Hypothalamus (tissue), 51 donors: ENCODE measurements at places on chromosomes 11 and 22.

GRCh38 chr22:36839356-36840073 is 21.3 kb upstream of the NCF4 start:
- no peak for DNase-seq

DNA sequence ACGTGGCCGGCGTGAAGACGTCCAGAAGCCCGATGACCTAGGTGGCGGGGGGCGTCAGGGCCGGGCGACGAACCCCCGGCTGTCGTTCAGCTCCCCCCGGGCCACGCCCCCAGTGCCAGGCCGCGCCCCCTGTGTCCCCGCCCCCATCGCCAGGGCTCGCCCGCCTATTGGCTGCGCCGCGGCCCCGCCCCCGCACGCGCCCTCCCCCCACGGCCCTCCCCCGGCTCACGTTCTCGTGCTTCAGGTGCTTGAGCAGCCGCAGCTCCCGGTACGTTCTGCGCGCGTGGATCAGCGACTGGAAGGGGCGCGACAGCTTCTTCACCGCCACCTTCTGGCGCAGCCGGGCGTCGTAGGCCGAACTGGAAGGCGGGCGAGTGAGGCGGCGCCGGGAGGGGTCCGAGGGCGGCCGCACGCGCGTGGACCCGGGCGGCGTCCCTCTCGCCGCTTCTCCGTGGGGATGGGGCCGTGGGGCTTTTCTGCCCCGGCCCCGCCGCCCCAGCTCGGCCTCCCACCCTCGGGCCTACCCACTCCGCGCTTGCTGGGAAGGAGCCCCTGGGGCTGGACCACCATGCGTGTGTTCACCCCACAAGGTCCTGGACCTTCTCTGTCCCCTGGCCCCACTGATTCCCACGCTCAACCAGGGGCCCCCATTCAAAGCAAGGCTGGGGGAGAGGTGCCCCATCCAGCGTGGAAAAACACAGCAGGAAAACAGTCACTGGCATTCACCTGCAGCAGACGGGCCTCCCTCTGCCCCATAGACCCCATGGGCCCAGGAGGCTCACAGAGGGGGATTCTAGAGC is 2.4 kb downstream of the MAPK11 start:
- DNase-seq, result peak; percentile 45

- DNase-seq, result peak; percentile 75
These were observed 101.8 kb downstream of the BCR start for GRCh38 chr22:23282089-23282501.

- DNase-seq, result no peak
These were observed 981.3 kb downstream of the OPCML start for GRCh38 chr11:132551016-132551415.

GRCh38 chr22:26781596-26781995 is 124.2 kb downstream of the MIAT start:
- no peak for DNase-seq

DNA sequence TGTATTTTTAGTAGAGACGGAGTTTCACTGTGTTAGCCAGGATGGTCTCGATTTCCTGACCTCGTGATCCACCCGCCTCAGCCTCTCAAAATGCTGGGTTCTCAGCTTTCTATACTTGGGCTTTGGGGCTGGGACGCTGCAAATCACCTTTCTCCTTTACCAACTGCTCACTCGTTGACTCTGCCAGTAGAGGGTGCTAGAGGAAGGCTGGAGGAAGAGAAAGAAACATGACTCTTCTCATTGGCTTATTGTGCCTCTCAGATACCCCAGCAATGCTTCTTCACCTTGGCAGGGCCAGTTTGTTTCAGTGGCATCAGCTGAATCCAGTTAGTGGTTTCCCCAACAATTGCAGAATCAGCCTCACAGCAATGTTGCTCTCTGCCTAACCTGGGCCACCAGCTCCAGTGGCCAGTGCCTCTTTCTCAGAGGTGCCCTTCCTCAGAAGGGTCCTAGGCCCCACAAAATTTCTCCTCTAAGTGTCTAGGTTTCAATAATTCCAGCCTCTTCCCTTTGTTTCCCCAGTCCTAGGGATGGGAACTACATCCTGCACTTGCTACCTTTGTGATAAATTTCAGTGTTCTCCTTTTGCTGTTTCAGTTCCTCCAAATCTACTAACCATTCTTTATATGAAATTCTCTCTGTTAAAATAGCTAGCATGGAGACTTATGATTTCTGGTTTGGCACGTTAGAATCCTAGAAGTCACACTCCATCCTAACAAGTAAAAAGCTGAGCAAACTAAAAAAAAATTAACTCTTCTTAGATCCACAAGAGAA is 71.5 kb upstream of the VSTM5 start:
- no peak for DNase-seq

DNA sequence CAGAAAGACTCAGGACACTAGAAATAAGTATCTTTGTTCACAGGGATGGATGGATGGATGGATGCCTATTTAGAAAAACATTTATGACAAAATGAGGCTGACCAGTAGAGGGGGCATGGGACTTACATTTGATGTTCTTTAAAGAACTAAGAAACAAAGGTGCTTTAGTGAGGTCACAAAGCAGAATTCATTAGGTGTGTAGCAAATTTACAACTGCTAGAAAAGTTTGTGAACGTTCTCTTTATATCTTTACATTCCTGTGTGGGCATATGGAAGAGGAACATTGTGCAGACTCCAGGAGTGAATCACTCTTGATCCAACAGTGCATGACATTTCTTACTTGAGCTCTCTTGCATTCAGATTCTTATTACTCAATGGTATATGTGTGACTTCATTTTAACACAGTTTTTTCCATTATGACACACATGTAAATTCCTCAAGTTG is 15.8 kb upstream of the SIK2 start:
- no peak for DNase-seq

- no peak for DNase-seq
These were observed 98.9 kb downstream of the TRAF6 start for GRCh38 chr11:36411202-36411640.

GRCh38 chr22:16955678-16956210 is 52.3 kb downstream of the GAB4 start:
- DNase-seq, result no peak

DNA sequence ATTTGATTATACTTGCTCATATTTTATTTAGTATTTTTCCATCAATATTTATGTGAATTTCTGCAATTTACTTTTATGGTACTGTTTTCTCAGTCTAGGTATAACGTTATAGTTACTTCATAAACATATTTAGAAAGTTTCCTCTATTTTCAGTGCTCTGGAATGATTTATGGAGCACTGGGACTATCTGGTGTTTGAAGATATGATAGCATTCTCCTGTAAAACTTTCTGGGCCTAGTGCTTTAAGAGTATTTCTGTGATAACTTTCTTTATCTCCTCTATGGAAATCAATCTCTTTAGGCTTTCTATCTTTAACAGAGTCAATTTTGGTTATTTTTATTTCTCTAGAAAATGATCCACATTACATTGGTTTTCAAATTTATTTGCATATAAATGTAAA is 85.1 kb downstream of the SOX6 start:
- DNase-seq, result no peak

- no peak for DNase-seq
These were observed 8.2 kb downstream of the PDGFB start for GRCh38 chr22:39236321-39237317.

DNA sequence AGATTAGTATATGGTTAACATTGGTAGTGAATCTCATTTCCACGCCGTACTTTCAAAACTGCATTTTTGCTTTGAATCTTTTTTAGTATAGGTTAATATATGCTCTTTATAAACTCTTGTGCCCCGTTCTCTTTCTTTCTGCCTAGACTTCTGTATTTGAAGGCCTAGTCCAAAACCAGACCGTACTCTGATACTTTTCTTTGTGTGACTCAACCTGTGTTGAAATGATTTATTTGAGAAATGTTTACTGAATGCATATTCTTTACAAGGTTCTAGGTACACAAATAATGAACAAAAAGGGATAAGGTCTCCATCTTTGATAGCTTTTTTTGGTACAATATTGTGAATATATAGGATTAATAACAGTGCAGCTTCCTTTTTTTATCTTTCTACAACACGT is 68.3 kb downstream of the HIPK3 start:
- no peak for DNase-seq

- peak; percentile 37 for DNase-seq
These were observed 12.5 kb downstream of the L3MBTL2 start for GRCh38 chr22:41217553-41218157.

DNA sequence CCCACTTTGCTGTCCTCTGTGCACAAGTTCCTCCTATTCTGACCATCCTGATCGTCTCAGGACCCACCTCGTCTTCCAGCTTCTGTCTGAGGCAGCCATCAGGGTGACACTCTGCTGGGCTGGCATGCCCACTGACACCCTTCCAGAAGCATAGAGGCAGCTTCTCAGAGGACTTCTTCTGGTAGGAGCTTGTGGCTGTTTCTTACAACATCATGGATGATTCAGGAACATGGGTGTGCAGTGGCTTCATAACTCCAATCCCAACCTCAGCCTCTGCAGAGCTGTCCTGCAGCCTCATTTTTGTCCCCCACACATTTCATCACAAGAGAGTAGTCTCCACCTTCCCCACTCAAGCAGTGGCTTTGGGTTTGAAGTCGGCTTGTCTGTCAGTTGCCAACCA is 20.9 kb upstream of the CTR9 start:
- no peak for DNase-seq

DNA sequence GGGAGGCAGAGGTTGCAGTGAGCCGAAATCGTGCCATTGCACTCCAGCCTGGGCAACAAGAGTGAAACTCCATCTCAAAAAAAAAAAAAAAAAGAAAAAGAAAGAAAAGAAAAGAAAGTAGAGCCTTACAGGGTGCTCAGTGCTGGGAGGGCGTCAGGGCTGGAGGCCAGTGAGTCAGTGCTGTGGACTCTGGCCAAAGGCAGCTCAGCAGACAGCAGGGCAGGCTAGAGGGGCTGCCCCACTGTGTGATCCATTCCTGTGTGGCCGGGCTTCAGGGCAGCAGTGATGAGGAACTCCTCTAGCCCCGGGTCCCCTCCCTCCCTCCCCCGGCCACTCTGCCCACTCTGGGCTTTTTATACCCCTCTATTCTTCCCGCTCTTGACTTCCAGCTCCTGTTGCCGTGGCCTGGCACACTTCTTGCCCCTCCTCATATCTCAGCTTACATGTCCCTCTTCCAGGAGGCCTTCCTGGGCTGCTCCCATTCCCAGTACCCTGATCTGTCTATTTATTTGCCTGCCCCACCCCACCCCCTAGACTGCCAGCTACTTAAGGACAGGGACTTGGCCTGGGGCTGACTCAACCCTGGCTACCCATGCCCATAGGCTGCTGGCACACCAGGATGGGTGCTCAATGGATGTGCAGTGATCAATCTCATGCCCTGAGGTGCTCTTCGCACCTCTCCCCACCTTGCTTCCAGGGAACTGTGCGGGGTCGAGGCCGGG is 10.1 kb downstream of the SYT12 start:
- no peak for DNase-seq

DNA sequence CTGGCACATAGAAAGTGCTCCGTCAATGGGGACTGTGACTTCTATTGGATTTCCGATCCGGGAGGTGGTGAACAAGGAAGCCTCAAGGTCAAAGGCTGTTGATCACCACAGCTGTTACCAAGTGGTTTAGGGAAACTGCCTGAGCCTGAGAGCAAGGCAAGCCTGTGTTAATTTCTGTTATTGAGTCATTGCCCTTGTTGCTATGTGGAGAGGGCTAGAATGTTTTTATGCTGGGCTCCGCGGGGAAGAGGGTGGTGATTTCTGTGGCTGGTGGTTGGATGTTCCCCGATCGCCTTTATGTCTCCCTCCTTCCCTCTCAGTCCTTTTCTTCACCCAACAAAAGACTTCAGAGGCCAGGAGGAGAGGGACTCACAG is 108.5 kb upstream of the ALX4 start:
- no peak for DNase-seq

DNA sequence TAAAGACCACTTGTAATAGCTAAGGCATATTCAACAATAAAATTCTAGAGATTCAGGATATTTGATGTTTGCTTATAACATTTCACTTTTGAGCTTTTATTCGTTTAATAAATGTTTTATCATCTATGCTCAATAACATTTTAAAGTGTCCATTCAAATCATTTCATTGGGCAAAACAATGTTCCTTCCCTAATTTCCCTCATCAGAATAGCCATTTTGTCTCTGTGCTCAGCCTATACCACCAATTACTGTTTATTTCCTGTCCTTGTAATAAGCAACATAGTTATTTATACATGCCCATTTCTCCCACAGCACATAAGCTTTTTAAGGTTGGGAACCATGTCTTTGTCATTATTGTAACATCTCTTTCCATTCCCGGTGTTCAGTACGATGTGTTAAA is 1.3 kb upstream of the SC5D start:
- DNase-seq, result no peak

- DNase-seq, result no peak
These were observed 41.4 kb downstream of the MS4A2 start for GRCh38 chr11:60129853-60130252.

- DNase-seq, result no peak
These were observed 48.6 kb downstream of the MTNR1B start for GRCh38 chr11:93017821-93018690.

GRCh38 chr11:99519095-99519494 is 498.3 kb downstream of the CNTN5 start:
- DNase-seq, result no peak
